ENCODE measurements at places on chromosomes 7 and 10.

- DNase-seq = no peak
Observed at GRCh38 chr7:108660465-108660864, 90.8 kb downstream of the DNAJB9 start.

- no peak for DNase-seq
Observed at GRCh38 chr7:111086532-111086931, 4.4 kb upstream of the LRRN3 start.

DNA sequence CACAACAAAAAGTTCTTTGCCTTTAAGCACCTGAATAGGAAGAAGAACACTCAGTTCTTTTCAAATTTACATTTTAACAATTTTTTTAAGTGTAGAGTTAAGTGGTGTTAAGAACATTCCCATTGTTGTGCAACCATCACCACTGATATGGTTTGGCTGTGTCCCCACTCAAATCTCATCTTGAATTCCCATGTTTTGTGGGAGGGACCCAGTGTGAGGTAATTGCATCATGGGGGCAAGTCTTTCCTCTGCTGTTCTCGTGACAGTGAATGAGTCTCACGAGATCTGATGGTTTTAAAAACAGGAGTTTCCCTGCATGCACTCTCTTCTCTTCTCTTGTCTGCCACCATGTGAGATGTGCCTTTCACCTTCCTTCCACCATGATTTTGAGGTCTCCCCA, 155.7 kb downstream of the PLXNA4 start:
- no peak for DNase-seq

DNA sequence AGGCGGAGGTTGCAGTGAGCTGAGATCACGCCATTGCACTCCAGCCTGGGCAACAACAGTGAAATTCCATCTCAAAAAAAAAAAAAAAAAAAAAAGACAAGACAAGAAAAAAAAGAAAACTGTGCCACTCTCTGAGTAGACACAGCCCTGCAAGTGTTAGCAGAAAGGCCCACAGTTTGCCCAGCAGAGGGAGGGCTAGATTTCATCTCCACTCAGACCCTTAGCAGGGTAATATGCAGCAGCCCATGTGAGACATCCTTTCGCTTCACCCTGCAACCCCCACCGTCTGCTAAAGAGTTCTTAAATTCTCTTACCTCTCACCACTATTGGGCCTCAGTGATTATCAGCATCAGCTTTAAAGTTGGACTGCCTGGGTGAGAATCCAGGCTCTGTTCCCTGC, 38.2 kb downstream of the CTNNA3 start:
- DNase-seq = no peak

DNA sequence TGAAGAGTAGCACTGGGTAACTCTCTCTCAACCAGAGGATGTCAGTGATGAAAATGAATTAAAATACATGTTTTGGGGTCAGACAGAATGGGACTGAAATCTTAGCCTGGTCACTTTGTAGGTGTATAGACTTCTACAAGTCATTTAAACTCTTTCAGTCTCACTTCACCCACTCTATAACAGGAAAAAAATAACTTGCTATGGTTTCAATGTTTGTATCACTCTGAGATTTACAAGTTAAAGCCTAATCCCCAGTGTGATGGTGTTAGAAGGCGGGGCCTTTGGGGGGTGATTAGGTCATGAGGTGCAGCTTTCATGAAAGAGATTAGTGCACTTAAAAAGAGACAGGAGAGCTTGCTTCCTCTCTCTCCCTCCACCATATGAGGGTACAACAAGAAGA, 134.8 kb downstream of the INHBA start:
- no peak for DNase-seq

DNA sequence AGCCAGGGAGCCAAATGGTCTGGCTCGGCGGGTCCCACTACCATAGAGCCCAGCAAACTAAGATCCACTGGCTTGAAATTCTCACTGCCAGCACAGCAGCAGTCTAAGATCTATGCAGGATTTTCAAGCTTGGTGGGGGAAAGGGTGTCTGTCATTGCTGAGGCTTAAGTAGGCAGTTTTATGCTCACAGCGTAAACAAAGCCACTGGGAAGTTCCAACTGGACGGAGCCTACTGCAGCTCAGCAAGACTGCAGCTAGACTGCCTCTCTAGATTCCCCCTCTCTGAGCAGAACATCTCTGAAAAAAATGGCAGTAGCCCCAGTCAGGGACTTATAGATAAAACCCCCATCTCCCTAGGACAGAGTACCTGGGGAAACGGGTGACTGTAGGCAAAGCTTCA, 277.6 kb upstream of the PHF14 start:
- no peak for DNase-seq

DNA sequence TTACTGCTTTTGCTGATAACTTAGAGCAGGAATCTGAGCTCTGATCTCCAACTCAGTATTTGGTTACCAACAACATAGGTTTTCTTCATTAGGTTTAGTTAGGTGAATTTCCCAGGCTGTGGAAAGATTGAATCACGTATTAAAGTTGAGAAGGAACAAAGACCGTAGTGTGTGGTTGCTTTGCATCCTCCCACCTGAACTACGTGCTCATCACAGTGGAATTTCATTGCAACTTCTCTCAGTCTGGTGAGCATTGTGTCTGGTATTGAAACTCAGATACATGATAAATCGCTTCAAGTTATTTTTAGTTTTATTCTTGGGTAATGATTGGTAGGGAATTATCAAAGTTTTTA, 139.4 kb upstream of the AKR1E2 start:
- no peak for DNase-seq

DNA sequence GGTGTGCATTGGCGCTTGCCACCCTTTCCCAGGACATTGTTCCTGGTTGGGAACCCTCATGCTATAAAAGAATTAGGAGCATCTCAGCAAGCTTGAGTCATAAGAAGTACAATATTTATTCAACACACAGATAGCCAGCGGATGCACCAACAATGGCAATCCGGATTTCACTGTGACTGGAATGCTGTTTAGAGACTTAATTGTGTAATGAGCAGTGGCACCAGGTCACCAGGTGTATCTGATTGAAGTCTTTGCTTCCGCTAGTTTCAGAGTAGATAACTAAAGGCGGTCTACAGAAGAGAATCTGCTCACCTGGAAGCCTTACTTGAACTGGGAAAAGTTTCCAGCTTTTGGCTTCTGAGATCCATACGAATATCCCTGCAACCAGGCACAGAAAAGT, 772.3 kb upstream of the GHITM start:
- no peak for DNase-seq

DNA sequence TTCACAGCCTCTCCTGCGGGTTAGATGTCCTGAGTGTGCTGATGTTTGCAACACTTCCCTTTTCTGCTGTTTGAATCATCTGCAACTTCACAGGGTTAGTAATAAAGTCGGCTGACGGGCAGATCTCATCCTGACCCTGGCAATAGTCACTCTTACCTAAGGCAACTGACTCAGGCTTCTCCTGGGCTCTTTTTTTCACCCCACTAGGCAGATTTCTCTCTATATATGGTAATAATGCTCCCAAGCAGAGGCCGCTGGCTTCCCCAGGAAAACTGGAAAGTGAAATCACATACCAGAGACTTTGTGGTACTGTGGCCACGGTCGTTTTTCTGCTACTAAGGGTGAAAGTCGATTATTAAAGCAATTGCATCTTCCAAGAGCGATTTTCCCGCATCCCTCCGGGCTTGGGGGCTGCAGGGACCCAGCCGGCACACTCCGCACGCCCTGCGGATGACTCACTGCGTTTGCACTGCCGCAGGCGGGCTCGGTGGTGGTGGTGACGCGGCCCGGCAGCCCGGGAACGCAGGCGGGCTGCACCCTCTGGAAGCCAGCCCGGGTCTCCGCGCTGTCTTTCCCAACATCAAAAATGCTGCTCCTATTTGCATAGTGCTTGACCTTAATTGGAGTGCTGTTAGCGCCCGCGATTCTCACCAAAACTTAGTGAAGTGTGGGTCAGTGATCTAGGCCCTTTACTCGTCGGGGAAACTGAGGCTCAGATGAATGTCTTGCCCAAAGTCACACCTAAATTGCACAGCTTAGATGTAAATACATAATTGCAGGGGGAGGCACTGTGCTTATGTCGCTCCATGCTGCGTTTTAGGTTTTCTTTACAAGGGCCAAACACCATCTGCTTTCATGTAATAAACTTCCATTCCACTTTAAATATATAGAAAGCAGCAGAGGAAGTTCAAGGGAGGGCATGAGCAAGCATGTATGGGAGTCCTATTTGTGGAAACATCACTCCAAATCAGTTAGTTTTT, 47.6 kb upstream of the ITGB1 start:
- no peak for DNase-seq

- DNase-seq = no peak
Observed at GRCh38 chr7:132080967-132081668, 495.2 kb downstream of the PLXNA4 start.

GRCh38 chr7:118194571-118194970, 10.6 kb downstream of the LSM8 start:
- DNase-seq = no peak

DNA sequence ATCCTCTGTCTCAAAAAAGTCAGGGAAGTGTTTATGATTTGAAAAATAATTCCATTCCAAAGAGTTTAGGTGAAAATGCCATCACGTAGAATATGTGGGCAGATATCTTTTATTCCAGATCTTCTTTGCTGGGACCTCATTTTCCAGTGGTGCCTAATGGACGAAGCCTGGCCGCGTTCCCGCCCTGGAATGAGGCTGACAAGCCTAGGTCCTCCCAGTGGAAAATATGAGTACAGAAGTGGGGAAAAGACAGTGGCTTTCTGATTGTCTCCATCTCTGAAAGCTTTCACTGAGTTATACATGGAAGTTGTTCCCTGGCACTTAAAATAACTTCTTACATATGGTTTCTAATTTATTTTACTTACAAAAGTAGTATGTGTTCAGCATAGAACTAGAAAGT, 139.4 kb downstream of the TACC2 start:
- DNase-seq = no peak
